ENCODE measurements at places on chromosomes 3 and 15.

- no peak overlapping the region for H3K4me3 ChIP-seq
- H3K4me1 ChIP-seq, result no peaks in the 10 kb centered on the region
Observed at GRCh38 chr15:27408428-27408827, 437.4 kb downstream of the GABRG3 start.

DNA sequence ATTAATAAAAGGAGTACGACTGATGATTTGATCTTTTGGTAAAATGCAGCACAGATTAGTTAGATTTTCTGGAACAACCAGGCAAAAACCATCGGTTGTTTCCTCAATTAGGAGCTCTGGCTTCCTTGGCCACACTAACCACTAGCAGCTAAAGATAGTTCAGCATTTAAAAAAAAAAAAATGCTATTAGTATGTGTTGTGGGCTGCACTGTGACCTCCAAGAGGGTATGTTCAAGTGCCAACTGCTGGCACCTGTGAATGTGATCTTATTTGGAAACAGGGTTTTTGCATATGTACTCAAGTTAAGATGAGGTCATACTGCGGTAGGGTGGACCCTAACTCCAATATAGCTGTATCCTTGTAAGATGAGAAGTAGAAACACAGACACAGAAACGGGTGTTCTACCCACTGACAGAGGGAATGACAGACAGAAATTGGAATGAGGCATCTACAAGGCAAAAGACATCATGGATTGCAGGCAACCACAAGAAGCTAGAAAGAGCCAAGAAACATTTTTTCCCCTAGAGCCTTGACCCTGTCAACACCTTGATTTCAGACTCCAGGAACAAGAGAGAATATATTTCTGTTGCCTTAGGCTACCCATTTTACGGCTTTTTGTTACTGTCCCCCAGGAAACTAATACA lies 534.6 kb upstream of the ROBO2 start:
- H3K27ac ChIP-seq, result no peak overlapping the region
- no peaks in the 10 kb centered on the region for H3K36me3 ChIP-seq
- H3K4me3 ChIP-seq, result no peak overlapping the region
- H3K4me1 ChIP-seq, result no peaks in the 10 kb centered on the region

DNA sequence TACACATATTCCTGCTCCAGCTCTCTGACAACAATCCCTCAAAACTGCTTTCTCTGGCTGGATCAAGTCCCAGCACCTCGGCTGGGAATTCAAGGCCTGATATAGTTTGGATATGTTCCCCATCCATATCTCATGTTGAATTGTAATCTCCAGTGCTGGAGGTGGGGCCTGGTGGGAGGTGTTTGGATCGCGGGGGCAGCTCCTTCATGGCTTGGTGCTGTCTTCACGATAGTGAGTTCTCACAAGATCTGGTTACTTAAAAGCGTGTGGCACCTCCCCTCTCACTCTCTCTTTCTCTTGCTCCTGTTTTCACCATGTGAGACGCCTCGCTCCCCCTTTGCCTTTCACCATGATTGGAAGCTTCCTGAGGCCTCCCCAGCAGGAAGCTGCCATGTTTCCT lies 47.4 kb upstream of the SYN2 start:
- no peaks in the 10 kb centered on the region for H3K36me3 ChIP-seq
- no peak for DNase-seq
- no peak overlapping the region for H3K27ac ChIP-seq
- no peaks in the 10 kb centered on the region for H3K27me3 ChIP-seq
- H3K4me1 ChIP-seq, result no peaks in the 10 kb centered on the region

GRCh38 chr15:96053031-96053780 lies 277.3 kb upstream of the NR2F2 start:
- H3K4me1 ChIP-seq, result peaks cover 18% of the 10 kb centered on the region
- H3K36me3 ChIP-seq, result no peaks in the 10 kb centered on the region
- no peak for DNase-seq
- H3K27me3 ChIP-seq, result no peaks in the 10 kb centered on the region
- H3K4me3 ChIP-seq, result peak overlapping the region; percentile 33

GRCh38 chr15:27828746-27829145 lies 270.4 kb downstream of the OCA2 start:
- no peaks in the 10 kb centered on the region for H3K36me3 ChIP-seq
- no peak overlapping the region for H3K4me3 ChIP-seq
- H3K27me3 ChIP-seq, result no peaks in the 10 kb centered on the region
- no peak overlapping the region for H3K27ac ChIP-seq
- H3K4me1 ChIP-seq, result peaks cover 9% of the 10 kb centered on the region
- peak; percentile 64 for DNase-seq

- no peak for DNase-seq
- no peaks in the 10 kb centered on the region for H3K27me3 ChIP-seq
- H3K4me3 ChIP-seq, result no peak overlapping the region
- no peaks in the 10 kb centered on the region for H3K4me1 ChIP-seq
- peaks cover 50% of the 10 kb centered on the region for H3K36me3 ChIP-seq
Observed at GRCh38 chr15:30930422-30930821, 26.7 kb downstream of the FAN1 start.

- no peaks in the 10 kb centered on the region for H3K4me1 ChIP-seq
- no peak overlapping the region for H3K27ac ChIP-seq
- H3K27me3 ChIP-seq, result no peaks in the 10 kb centered on the region
- DNase-seq, result no peak
Observed at GRCh38 chr15:44246521-44247268, 41.8 kb upstream of the GOLM2 start.

DNA sequence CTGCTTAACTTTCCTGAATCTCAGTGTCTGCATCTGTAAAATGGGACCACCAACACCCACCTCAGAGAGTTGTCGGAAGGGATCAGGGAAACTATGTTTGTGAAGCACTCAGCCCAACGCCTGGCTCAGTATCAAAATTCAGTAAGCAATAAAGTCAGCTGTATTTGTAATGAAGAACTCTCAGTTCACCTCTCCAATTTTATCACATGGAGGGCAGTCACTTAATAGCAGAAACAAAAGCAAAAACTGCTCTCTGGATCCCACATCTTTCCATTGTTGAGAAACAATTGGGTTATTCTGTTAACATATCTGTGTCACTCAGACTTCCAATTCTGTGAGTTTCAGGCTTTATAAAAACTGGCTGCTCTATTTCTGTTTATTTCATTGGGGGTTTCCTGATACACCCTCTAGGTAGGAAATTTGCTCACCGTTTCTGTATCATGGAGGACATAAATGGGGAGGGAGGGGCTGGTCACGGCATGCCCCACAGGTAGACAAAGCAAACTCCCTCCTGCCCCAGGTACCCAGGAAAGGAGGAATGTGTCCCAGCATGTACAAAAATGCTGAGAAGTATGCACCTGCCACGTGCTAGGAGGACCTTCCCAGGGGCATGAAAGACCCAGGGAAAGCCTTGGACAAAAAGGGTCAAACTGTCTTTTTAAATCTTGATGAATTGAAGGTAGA lies 81.4 kb upstream of the LMOD3 start:
- H3K27me3 ChIP-seq, result no peaks in the 10 kb centered on the region
- peaks cover 5% of the 10 kb centered on the region for H3K4me1 ChIP-seq
- H3K27ac ChIP-seq, result no peak overlapping the region
- H3K4me3 ChIP-seq, result no peak overlapping the region

DNA sequence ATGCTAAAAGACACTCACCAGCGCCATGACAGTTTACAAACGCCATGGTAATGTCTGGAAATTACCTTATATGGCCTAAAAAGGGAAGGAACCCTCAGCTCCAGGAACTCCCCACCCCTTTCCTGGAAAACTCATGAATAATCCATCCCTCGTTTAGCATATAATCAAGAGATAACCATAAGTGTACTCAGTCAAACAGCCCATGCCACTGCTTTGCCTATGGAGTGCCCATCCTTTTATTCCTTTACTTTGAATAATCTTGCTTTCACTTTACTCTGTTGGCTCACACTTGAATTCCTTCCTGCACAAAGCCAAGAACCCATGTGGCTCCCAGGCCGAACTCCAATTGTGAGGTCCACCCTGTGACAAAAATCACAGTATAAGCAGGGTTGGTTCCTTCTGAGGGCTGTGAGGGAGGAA lies 19.1 kb upstream of the FSTL1 start:
- H3K4me3 ChIP-seq, result no peak overlapping the region
- no peak overlapping the region for H3K27ac ChIP-seq
- peaks cover 8% of the 10 kb centered on the region for H3K4me1 ChIP-seq
- no peaks in the 10 kb centered on the region for H3K27me3 ChIP-seq
- no peaks in the 10 kb centered on the region for H3K36me3 ChIP-seq
- DNase-seq, result no peak

DNA sequence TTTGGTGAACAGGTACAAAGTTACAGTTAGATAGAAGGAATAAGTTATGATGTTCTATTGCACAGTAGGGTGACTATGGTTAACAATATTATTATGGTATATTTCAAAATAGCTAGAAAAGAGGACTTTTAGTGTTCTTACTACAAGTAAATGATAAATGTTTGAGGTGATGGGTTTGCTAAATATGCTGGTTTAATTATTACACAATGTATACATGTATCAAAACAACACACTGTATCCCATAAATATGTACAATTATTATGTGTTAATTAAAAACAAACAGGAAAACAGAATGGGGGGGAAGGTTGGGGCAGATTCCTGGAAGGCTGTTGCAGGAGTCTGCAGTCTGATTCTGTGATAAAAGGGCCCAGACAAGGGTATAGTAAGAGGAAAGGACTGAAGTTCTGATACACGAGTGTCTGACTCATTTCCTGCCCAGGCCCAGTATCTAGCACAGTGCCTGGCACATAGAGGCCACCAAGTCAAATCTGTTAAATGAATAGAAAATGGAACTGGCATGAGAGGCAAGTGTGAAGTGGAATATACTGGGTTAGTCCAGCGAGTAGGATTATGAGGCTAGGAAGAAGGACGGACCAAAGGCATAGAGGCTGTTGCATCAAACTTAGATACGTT lies 7.2 kb upstream of the ENTPD3 start:
- no peaks in the 10 kb centered on the region for H3K36me3 ChIP-seq
- H3K4me1 ChIP-seq, result no peaks in the 10 kb centered on the region
- H3K27ac ChIP-seq, result no peak overlapping the region

DNA sequence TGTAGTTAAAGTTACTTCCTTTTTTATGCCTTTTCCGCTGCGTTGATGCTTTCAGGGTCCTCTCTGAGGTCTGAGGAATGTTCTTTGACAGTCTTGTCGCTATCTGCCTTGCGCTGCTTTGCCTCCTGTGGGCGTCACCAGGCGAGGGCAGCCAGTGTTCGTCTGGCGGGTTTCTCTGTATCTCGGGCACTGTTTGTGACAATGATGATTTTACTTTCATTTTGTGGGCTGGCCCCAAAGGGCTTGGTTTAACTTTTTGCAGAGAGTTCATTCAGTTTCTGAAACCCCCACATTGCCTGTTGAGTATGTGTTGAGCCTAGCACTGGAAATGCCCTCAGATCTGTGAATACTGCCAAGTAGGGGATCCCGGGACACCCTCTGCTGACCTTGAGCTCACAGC lies 24.6 kb upstream of the SACM1L start:
- H3K36me3 ChIP-seq, result peaks cover 5% of the 10 kb centered on the region
- H3K4me3 ChIP-seq, result peak overlapping the region; percentile 18
- H3K27ac ChIP-seq, result peak overlapping the region; percentile 46
- no peak for DNase-seq

DNA sequence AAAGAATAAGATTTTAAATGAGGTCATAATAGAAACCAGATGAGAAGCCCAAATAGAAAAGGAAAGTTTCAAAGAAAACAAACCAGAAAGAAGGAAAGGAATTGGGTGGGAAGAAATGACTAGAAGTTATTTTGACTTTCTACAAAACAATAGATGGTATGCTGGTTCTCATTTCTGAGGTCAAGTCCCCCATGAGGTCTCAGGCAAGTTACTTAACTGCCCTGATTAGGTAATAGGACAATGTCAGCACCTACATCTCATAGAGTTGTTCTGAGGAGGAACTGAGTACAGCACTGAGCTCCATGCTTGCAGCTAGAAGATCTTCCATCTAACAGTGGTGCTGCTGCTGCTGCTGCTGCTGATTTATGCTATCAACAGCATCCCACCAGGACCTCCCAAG lies 185.9 kb downstream of the ERC2 start:
- no peak overlapping the region for H3K27ac ChIP-seq
- no peak overlapping the region for H3K4me3 ChIP-seq
- H3K4me1 ChIP-seq, result no peaks in the 10 kb centered on the region
- DNase-seq, result no peak
- no peaks in the 10 kb centered on the region for H3K27me3 ChIP-seq
- H3K36me3 ChIP-seq, result no peaks in the 10 kb centered on the region

GRCh38 chr3:140455521-140456214 lies 222.2 kb upstream of the TRIM42 start:
- DNase-seq, result peak; percentile 74
- no peak overlapping the region for H3K27ac ChIP-seq
- H3K4me1 ChIP-seq, result no peaks in the 10 kb centered on the region
- H3K36me3 ChIP-seq, result no peaks in the 10 kb centered on the region
- no peaks in the 10 kb centered on the region for H3K27me3 ChIP-seq
- no peak overlapping the region for H3K4me3 ChIP-seq

- peak overlapping the region; percentile 71 for H3K4me3 ChIP-seq
- peaks cover 26% of the 10 kb centered on the region for H3K4me1 ChIP-seq
- H3K27ac ChIP-seq, result peak overlapping the region; percentile 54
Observed at GRCh38 chr3:18443665-18444594, 18.8 kb upstream of the SATB1 start.

DNA sequence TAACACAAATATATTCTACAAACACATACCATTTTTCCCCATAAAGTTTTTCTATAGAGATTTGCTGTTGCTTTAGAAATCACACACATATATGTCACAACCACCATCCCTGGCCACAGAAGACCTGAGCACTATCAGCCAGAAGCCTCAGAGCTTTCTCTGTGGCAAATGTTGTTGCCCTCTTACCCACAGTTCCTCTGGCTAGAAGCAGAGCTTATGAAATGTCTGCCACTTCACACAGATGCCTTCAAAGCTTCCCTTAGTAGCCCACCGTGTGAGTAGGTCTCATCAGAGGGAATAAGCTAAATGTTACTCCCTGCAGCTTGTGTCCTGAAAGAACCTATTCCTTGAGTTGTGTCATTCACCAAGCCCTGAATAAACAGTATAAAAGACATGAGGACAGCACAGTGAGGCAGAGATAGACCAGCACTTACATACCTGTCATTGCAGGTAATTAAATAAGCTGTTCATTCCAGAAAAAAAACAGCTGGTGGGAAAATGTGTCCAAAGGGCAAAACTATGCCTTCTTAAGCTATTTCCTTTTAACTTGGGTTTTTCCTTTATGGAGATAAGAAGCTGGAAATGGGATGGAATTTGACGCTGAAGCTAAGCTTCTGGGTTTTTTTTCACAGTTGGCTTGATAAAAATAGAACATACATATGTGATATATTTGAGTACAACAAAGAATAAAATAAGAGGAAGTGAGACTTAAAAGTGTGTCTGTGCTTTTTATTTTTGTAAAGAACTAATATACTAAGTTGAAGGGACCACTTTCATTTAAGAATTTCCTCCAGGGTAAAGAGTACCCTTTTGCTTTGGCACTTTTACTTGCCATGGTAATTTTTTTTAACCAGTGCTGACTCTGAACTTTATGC lies 391.4 kb downstream of the KCNH8 start:
- H3K27ac ChIP-seq, result no peak overlapping the region
- no peak overlapping the region for H3K4me3 ChIP-seq
- no peaks in the 10 kb centered on the region for H3K27me3 ChIP-seq
- DNase-seq, result no peak
- H3K36me3 ChIP-seq, result no peaks in the 10 kb centered on the region
- no peaks in the 10 kb centered on the region for H3K4me1 ChIP-seq

GRCh38 chr15:93894438-93895036 lies 336.8 kb upstream of the MCTP2 start:
- no peaks in the 10 kb centered on the region for H3K27me3 ChIP-seq
- DNase-seq, result no peak
- H3K36me3 ChIP-seq, result no peaks in the 10 kb centered on the region
- no peak overlapping the region for H3K4me3 ChIP-seq
- no peak overlapping the region for H3K27ac ChIP-seq

GRCh38 chr3:30341851-30342250 lies 264.6 kb upstream of the TGFBR2 start:
- DNase-seq, result no peak
- no peaks in the 10 kb centered on the region for H3K36me3 ChIP-seq
- peaks cover 32% of the 10 kb centered on the region for H3K4me1 ChIP-seq
- H3K27ac ChIP-seq, result peak overlapping the region; percentile 38
- no peaks in the 10 kb centered on the region for H3K27me3 ChIP-seq
